ENCODE measurements at places on chromosomes 16 and 17.

- no peak for DNase-seq
These were observed 167.2 kb downstream of the C16orf78 start for GRCh38 chr16:49540836-49541235.

- no peak for DNase-seq
These were observed 219.6 kb upstream of the IRX3 start for GRCh38 chr16:54506214-54506580.

GRCh38 chr16:86320237-86320595 is 190.1 kb upstream of the FOXF1 start:
- DNase-seq, result no peak

DNA sequence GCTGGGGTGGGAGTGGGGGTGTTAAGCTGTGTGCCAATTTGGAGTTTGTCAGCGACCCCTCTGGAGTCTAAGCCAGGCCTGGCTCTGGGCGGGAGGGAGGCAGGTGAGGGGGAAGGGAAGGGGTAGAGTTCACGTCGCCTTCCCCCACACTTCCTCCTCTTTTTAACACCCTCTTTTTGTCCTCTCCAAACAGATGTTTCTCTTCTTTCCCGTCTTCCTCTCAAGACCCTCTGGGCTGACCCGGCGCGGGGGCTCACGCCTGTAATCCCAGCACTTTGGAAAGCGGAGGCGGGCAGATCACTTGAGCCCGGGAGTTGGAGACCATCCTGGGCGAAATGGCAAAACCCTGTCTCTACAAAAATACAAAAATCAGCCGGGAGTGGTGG is 3.3 kb downstream of the HOXB1 start:
- DNase-seq, result no peak

DNA sequence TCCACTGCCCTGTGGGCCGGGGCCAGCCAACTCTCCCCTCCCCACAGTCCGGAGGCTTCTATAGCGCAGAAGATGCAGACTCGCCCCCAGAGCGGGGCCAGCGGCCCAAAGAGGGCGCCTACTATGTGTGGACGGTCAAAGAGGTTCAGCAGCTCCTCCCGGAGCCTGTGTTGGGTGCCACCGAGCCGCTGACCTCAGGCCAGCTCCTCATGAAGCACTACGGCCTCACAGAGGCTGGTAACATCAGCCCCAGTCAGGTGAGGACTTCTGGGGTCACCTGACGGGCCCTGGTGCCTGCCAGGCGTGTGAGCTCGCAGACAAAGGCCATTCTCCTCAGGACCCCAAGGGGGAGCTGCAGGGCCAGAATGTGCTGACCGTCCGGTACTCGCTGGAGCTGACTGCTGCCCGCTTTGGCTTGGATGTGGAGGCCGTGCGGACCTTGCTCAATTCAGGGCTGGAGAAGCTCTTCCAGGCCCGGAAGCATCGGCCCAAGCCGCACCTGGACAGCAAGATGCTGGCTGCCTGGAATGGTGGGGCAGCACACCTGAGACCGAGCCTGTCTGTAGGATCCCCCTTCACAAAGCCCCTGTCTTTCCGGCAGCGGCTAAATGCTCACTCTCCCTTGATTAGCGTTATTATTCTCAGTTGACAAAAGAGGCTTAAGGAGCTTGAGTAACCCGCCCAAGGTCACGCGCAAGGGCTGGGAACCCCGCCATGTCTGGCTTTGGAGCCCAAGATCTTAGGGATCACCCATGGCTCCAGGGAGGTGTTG is 3.9 kb downstream of the SPATA20 start:
- DNase-seq, result peak; percentile 85

DNA sequence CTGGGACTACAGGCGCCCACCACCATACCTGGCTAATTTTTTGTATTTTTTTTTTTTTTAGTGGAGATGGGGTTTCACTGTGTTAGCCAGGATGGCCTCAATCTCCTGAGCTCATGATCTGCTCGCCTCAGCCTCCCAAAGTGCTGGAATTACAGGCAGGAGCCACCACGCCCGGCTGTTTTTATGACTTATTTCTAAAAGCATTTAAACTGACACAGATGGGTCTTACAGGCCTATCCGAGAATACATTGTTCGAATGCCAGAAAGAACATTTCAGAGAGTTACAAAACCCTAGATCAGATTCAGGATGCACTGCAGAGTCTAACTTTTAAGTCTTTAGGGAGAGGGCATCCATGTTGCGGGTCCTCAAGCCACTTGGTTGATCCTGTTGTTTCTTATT is 234.7 kb upstream of the MAF start:
- DNase-seq, result no peak

GRCh38 chr16:54473226-54473993 is 186.8 kb upstream of the IRX3 start:
- DNase-seq, result no peak

DNA sequence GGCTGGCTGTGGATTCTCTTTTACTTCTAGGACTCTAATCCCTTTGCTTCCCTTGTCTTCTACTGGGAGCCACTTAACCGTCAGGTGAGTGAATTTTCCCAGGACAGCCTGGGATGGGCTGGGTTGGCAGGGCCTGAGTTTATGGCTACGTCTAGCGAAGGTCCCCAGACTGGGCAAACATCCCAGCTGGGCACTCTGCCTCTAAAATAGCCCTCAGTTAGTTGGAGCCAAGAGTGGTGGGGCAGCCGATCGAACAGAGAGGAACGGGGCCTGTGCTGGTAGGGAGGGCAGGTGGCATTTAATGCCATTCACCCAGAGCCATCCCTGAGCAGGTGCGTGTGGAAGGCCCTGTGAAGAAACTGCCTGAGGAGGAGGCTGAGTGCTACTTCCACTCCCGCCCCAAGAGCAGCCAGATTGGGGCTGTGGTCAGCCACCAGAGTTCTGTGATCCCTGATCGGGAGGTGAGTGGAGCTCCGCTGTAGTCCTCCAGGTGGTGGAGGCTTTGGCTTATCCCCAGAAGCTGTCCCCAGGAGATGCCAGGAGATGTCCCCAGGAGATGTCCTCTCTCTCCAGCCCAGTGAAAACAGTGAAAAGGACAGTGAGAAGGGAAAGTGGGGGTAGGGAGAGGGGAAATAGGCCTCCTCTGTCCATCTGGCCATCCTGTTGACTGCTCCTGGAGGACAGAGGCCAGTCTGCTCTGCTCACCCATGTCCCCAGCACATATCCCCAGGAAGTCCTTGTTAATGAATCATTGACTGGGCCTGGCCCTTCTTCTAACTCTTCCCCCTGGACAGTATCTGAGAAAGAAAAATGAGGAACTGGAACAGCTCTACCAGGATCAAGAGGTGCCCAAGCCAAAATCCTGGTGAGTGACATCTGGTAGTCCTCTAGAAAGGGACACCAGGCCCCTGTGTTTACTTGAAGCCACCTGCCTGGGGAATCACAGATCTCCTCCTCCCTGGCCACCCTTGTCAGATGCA is 4.4 kb downstream of the PNPO start:
- no peak for DNase-seq

DNA sequence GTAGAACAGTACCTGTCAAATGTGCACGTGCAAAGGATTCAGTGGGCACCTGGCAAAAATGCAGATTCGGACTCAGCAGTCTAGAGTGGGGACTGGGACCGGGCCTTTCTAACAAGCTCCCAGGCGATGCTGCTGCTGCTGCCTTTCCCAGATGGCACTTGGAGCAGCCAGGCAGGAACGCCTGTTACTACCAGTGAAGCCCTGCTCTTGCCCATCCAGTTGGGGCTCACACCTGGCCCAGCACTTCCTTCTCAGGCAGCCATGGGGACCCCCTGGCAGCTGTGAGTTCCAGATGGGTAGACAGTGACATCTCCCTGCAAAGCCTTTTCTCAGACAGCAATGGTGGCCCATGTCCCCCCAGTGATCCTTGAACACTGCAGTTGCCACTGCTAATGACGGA is 30.4 kb downstream of the KDM8 start:
- DNase-seq, result no peak

DNA sequence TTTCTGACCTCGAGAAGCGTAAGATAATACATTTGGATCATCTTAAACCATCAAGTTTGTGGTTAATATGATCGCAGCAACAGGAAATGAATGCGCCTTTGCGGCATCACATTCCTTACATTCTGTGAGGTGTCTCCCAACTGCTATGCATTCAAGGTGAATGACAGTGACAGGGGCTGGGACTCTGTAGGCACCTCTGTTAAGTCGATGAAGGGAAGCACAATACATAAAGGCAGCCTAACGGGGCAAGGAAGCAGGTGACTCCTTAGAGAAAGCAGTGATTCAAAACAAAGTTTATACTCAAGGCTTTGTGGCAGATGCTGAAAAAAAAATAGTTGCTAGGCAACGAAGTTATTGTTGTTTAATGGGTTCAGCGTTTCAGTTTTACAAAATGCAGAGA is 21.6 kb upstream of the EVPL start:
- peak; percentile 16 for DNase-seq

- no peak for DNase-seq
These were observed 170.1 kb upstream of the CHMP6 start for GRCh38 chr17:80821546-80821945.

- DNase-seq, result peak; percentile 80
These were observed 3.0 kb upstream of the PIPOX start for GRCh38 chr17:29039764-29040598.

DNA sequence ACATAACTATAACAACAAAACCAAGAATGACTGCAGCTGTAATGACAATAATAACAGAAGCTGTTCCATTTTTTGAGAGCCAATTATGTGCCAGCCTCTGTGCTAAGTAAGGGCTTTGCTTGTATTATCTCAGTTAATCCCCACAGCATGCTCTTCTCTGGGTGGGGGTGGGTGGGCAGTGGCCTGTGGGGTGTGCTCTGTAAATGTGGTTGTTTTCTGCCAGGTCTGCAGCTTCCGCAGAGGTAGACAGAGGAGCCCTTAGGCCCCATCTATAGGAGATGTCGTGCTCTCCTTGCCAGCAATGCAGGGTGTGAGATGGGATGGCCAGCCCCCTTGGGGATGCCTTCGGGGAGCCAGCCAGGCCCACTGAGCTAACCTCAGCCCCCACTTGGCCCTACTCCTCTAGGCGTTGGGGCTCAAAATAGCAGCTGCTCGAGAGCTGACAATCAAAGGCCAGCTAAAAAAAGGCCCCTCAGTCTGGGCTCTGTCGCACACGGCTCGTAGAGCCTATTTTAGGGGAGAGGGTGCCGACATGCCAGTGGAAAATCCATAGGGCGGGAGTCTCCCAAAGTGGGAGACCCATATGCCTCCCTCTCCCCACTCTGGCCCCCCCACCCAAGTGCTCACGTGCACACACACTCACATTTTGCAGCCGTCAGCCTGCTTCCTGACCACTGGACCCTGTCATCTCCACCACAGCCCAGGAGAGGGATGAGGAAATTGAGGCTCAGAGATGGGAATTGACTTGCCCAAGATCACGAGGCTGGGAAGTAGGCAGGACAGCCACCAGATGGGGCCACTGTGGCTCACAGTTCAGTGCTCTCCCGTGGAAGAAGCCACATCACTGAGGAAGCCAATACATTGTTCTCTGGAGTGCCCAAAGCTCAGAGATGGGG is 15.8 kb downstream of the CDH16 start:
- DNase-seq, result no peak

DNA sequence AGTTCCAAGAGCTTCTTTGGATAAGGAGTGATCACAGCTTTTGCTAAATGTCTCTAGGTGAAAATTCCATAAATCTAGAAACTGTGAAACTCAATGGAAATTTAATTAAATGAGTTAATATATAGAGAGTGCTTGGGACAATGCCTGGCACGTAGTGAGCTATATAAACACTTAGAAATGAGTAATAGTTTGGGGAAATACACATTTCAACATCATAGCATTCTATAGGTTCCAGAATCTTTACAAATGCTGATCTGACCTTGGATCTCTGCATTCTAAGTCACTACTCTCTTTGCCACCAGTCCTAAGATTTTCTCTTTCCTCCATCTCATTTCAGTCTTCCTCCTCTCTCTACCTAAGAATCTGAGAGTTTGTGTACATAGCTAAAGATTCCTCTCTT is 175.6 kb downstream of the SOX9 start:
- peak; percentile 58 for DNase-seq

GRCh38 chr16:2767891-2768290 is 9.2 kb downstream of the ELOB start:
- no peak for DNase-seq

DNA sequence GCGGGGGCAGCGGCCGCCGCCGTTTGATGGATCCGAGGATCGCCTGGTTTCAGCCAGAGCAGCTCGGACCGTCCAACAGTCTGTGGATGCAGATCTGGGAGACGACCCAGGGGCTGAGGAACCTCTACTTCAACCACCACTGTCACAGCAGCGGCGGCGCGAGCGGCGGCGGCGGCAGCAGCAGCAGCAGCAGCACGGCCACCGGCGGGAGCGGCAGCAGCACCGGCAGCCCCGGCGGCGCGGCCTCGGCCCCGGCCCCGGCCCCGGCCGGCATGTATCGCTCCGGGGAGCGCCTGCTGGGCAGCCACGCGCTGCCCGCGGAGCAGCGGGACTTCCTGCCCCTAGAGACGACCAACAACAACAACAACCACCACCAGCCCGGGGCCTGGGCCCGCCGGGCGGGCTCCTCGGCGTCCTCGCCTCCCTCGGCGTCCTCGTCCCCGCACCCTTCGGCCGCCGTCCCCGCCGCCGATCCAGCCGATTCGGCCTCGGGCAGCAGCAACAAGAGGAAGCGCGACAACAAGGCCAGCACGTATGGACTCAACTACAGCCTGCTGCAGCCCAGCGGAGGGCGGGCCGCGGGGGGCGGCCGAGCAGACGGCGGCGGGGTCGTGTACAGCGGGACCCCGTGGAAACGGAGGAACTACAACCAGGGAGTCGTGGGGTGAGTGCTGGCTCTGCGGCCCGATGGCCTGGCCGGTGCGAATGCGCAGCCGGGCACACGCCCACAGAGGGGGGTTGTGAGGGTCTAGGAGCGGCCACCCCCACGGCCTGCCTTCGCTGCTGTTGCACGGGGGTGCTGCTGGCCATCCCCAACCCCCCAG is 702 bp downstream of the TENT4B start:
- DNase-seq, result no peak

GRCh38 chr17:78179372-78179771 is 7.5 kb downstream of the TK1 start:
- DNase-seq, result peak; percentile 74

DNA sequence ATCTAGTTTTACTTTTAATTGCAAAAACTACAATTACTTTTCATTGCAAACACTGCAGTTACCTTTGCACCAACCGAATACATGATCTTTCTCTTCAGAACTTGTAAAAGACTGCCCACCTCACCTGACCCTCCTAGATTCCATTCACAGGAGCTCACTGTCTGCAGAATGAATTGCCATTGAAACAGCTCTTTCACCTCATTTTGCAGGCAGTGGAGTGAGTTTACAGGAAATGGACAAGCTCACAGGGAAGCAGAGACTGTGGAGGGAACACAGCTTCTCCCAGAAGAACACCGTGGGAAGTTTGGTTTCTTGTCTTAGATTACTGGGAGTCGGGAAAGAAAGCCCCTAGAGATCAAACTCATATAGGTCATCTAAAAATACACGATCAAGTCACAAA is 439.7 kb upstream of the RBFOX1 start:
- no peak for DNase-seq

All from IMR-90 (cell line).